Stimulated activated CD8-positive, alpha-beta memory T cell treated with anti-CD3 and anti-CD28 coated beads, Interleukin-15, amount 100 ng/mL, for 4 hours (primary cell): ENCODE measurements at places on chromosomes 7 and 10.

GRCh38 chr7:82528577-82529310 lies 85.2 kb upstream of the CACNA2D1 start:
- DNase-seq = no peak

GRCh38 chr7:1241603-1242255 lies 9.1 kb downstream of the UNCX start:
- DNase-seq = no peak

- no peak for DNase-seq
Measured at GRCh38 chr7:35331730-35332678, 78.1 kb upstream of the TBX20 start.

- DNase-seq = no peak
Measured at GRCh38 chr7:36765605-36766004, 41.3 kb upstream of the AOAH start.

DNA sequence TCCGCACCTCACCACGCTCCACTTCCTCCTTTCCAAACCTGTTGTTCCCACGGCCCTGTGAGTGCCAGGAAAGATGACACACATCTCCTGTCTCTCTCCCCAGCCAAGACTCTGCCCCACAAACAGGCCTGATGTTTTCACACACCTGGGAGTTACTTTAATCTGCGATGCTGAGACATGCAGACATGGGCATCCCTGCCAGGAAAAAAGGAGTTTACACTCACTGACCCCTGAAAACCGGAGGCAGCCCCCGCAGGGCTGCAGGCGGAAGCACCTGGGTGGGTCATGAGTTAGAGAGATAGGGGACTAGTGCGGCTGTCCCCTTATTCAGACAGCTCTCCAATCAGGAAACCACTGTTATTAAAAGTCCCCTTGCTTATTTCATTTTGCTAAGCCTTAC lies 106.4 kb upstream of the CARD11 start:
- DNase-seq = no peak

- DNase-seq = no peak
Measured at GRCh38 chr10:59734014-59734462, 19.2 kb downstream of the MRLN start.

DNA sequence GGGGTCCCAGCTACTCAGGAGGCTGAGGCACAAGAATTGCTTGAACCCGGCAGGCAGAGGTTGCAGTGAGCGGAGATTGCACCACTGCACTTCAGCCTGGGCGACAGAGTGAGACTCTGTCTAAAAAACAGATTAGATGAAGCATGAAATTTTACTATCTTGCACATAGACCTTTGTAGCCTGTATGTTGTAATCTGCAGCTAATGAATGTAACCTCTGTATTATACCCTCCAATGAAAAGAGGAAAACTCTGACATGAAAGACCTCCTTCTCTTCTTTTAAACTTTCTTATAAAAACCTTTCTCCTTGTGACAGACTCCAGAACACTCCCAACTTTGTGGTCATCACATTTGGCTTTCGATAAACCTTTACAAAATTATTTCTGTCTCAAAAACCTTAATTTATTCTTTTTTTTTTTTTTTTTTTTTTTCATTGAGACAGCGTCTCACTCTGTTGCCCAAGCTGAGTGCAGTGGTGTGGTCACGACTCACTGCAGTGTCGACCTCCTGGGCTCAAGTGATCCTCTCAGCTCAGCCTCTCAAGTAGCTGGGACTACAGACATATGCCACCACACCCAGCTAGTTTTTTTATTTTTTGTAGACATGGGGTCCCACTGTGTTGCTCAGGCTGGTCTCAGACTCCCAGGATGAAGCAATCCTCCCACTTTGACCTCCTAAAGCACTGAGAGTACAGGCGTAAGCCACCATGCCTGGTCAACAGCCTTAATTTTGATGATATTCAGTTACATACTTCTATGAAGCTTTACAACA lies 97.4 kb downstream of the SVOPL start:
- DNase-seq = no peak
